CD4-positive, alpha-beta T cell treated with Interleukin-6 at 100 ng/mL for 8 hours (primary cell): ENCODE measurements at places on chromosomes 13 and 19.

GRCh38 chr13:49248622-49249002 lies 887 bp downstream of the CDADC1 start:
- peak; percentile 1 for DNase-seq

DNA sequence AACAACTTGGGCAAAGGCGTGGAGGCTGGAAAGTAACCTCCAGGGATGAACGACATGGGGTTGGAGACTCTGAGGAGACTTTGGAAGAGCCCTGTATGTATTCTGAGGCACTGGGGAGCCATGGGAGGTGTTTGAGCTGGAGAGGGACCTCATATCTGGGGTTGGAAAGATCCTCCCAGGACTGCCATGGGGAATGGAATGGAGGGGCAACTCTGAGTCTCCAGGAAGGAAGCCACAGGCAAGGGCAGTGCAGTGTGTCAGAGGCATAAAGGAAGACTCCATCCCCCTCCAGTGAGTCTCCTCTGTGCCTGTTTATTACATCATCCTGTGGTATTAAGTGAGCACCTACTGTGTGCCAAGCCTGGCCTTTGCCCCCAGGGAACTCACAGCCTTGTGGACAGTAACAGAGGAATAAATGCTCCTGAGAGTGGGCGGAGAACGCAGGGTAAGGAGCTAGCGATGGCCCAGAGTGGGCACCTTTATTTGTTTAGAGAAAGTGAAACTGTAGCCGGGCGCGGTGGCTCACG lies 7.7 kb downstream of the PEAK3 start:
- DNase-seq, result no peak

DNA sequence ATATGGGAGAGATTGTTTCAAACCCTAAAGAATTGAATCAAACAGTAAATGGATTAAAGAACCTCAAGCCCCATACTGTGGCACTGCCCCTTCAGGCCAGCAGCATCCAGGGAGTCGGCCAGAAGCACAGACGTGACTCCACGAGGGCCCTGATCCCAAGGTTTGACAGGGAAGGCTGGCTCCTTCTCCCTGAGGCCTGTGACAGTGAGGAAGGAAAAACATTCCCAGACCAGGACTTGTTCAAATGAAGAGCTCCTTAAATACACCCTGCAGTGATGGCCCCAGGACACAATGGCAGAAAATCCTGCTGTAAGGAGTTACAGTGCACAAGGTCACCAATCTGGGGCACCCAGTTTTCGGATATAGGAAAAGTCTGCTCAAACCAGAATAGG lies 91.0 kb downstream of the COL4A1 start:
- DNase-seq, result no peak

DNA sequence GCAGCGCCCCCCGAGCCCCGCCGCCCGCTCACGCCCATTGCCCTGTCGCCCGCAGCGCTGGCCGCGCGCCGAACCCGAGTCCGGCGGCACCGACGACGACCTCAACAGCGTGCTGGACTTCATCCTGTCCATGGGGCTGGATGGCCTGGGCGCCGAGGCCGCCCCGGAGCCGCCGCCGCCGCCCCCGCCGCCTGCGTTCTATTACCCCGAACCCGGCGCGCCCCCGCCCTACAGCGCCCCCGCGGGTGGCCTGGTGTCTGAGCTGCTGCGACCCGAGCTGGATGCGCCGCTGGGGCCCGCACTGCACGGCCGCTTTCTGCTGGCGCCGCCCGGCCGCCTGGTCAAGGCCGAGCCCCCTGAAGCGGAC lies 518 bp downstream of the KLF2 start:
- DNase-seq, result peak; percentile 41

GRCh38 chr13:40137400-40137799 lies 481.9 kb downstream of the COG6 start:
- DNase-seq, result no peak

DNA sequence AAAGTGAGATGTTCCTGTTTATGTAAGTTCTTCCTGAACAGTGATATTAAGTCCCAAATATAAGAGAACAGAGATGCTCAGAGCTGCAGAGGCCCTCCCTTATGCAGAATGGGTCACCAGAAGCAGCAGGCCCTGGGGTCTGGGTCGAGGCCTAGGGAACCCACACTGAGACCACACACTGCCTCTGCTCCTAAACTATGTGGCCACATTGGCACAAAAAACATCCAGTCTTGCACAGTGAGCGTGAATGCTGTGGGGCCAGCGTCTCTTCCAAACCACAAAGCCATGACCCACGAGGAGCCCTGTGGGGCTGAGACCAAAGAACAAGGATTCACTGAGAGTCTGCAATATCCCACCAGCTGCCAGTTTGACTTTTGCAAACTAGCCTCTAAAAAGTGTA lies 23.6 kb downstream of the PROZ start:
- no peak for DNase-seq

GRCh38 chr19:17560205-17560595 lies 4.8 kb downstream of the COLGALT1 start:
- no peak for DNase-seq

DNA sequence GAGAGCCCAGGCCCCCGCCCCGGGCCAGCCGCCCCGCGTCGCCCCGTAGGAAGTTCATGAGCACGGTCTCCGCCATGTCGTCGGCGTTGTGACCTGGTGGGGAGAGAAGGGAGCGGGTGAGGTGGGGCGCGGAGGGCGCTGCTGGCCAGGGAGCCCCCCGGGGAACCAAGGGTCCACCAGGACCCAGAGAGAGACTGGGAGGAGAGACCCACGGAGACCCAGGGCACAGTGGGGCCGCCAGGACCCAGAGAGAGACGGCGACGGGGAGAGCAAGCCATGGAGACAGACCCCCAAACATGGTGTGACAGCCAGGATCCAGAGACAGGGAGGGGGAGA lies 9.2 kb downstream of the CTU1 start:
- DNase-seq, result no peak

GRCh38 chr13:95035311-95036109 lies 265.7 kb downstream of the ABCC4 start:
- no peak for DNase-seq

- DNase-seq, result no peak
Measured at GRCh38 chr13:71325556-71325955, 541.4 kb downstream of the DACH1 start.

DNA sequence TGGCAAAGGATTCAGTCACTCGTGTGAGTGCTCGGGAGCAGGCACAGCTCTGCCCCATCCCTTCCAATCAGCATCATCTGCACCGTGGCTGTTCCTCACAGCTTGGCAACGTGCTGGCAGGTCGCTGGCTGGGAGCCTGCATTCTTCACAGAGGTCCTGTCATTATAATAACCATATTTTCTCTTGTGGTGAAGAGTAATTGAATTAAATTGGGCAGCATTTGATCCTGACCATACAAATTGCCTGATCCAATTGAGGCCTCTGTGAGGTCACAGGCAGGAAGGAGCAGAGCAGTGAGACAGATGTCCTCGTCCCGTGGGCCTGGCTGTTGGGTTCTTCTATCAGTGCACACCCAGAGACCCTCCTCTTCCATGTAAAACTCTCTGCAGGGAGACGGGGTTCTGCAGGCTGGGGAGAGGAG lies 407.8 kb downstream of the COG6 start:
- DNase-seq, result no peak

DNA sequence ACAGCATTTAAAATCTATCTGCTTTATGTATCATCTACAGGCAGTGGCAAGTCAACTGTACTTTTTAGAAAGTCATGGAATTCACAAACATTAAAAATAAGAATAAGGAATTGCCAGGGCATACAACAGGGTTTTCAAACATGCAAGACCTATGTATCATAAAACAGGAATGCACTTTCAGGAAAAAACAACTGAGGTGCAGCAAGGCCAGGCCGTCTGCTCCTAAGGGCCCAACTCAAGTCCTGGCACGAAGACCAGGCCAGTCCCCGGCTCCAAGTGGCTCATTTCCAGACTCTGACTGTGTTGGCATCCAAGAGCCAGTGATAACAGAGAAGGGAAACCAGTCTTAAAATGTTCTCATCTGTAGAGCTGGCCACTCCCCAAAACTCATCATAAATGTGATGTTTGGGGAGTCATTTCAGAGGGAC lies 7.1 kb downstream of the RFX2 start:
- no peak for DNase-seq

DNA sequence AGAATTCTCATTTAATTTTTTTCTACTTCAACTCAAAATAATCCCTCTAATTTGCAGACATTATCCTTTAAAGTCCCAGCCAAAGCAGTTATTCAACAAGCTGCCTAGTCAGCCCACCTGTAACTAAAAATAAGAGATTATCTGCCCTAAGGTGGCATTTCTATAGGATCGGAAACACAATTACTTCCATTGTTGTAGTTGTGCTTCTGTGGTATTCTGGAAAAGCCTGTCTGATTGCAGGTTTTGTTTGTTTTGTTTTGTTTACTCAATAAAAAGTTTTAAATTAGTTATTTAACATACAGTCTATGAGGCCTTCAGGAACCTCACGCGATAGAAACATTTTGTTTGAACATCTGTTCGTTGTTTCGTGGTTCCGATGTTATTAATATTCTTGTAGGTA lies 101.0 kb downstream of the ZIC5 start:
- no peak for DNase-seq

DNA sequence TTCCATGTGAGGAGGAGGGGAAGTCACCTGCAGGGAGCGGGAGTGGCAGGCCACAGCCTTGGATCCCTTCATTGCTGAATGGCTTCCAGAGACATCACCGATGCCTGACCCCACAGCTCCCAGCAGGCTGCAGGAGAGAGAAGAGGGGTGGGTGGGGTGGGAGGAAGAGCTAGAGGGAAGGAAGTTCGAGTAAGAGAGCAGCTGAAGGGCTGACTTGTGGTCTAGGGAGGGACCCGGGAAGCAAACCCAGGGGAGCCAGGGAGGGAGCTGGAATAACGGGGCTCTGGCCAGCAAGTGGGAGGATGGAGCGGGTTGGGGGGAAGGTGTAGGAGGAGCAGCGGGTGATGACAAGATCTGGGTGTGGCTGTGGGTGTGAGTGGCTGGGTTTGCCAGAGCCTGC lies 229.8 kb upstream of the MAB21L1 start:
- no peak for DNase-seq

DNA sequence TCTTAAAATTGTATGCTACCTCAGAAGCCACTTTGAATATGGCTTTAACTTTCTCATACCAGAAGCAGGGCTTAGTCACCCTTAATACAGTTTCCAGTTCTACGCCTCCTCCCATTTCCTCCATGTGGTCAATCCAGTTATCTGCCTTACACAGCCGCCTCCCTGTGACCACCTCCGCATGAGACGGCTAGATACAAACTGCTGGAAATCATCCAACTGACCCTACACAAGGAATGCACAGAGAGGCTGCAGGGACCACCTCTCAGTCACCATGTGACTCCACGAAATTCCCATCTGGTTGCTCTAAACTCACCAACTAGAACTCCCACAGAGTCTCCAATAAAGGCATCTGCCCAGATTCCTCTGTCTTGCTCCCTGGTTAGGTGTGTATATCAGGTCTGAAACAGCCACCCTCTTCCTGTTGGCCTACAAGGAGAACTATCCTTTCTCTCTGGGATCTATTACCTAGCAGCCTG lies 6.8 kb downstream of the ZNF564 start:
- no peak for DNase-seq

GRCh38 chr19:55223291-55224037 lies 5.1 kb downstream of the TMEM86B start:
- DNase-seq, result no peak
